ENCODE measurements at places on chromosomes 1 and 21.

GRCh38 chr1:164753521-164754077 is 194.6 kb downstream of the PBX1 start:
- no peak for DNase-seq

- no peak for DNase-seq
Measured at GRCh38 chr1:243686159-243686558, 163.9 kb downstream of the AKT3 start.

- DNase-seq: peak; percentile 38
Measured at GRCh38 chr1:54052431-54052933, 522 bp downstream of the TMEM59 start.

DNA sequence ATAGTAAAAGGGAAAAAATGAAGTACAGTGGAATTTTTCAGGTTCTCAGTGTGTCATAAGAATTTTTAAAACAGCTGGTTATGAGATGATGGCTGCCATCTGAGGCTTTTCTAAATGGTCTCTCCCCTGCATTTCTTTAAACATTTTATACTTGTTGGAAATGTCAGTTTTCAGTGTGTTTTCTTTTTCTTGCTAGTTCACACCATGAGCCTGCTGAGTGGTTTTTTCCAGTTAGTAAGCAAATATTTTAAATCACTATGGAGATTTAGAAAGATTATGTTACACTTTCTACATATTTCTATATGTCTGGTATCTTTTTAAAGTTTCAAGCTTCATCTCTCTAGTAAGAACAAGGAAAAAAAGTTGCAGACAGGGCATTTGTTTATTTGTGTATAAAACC is 9.6 kb downstream of the RBM15 start:
- DNase-seq: no peak
